ENCODE measurements at places on chromosomes 5 and 9.
A peak's percentile ranks its signal among the peaks of the same experiment; 100 is the strongest.

DNA sequence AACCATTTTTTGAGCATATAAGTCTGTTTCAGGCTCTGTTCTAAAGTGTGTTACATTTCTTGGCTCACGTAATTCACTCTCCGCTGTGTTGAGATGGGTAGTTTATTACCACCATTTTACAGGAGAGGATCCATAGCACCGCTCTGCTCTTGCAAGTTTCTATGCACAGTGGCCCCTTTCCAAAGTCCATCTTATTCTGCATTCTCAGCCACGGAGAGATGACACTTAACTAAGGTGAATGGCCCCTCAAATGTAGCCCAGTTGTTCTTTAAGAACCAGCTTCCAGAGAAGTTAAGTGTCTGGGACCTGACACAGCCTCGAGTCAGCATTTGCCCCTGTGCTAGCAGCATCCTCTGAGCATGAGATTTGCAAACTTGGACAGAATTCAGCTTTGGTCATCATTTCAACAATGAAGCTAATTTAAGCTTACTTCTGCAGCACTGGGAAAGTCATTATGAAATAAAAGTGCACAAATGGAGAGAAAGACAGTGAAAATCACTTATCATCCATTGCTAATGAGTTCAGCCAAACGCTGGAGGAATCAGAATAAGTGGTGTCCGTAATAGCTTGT, 61.9 kb downstream of the FAM78A start:
- no peak for DNase-seq

DNA sequence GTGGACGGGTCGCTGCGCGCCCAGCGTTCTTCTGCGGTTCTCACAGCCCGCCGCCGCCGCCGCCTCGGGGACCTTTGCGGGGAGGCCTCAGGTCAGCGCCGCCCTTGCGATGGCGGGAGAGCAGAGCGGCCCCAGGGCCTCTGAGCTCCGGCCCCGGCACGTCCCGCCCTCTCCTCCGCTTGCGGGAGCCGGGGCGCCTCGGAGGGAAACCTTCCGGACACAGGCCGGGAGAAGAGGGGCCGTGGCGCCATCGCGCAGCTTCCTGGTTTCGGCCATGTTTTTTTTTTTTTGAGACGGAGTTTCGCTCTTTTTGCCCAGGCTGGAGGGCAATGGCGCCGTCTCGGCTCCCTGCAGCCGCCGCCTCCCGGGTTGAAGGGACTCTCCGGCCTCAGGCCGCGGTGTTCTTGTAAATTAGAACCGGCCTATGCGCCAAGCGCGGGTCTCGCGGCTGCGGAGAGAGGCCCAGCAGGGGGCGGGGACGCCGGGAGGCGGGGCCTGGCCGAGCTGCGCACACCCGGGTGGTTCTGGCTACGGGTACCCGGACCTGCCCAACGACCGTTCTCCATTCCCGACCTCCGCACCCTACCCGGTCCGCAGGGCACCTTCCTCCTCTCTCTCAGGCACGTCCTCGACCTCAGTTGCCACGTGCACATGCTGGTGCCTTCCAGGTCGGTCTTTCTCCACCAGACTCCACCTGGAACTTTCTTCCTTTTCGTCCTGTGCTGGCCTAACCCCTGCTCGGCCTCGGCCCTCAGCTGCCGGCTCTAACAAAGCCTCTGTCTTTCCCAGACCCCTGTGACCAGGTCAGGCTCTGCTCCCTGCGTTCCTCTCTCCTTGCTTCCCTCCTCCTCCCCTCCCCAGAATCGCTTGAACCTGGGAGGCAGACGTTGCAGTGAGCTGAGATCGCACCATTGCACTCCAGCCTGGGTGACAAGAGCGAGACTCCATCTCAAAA, 28.8 kb upstream of the MGAT1 start:
- peak; percentile 42 for DNase-seq

- no peak for DNase-seq
Measured at GRCh38 chr5:147712019-147712418, 70.5 kb downstream of the JAKMIP2 start.

DNA sequence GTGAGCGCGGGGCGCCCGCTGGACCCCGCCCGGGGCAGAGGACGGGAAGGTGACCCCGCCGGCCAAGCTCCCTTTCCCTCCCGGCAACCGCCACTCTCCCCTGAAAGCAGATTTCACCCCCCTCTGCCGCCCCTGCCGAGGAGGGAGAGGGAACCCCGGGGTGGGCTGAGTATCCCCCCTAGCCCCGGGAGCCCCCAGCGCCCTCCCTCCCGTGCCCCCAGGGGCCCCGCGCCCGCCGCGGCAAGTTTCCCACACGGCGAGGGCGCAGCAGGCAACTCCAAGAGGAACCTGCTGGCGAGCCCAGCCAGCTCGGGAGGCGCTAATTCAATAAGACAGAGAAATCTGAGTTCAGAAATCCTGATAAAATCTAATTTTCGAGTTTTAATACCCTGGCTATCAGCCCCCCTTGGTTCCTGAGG, 1.6 kb downstream of the NTNG2 start:
- no peak for DNase-seq

- no peak for DNase-seq
Measured at GRCh38 chr9:7119612-7120011, 361.8 kb downstream of the KDM4C start.

- peak; percentile 34 for DNase-seq
Measured at GRCh38 chr9:34457266-34458012, 931 bp downstream of the FAM219A start.

DNA sequence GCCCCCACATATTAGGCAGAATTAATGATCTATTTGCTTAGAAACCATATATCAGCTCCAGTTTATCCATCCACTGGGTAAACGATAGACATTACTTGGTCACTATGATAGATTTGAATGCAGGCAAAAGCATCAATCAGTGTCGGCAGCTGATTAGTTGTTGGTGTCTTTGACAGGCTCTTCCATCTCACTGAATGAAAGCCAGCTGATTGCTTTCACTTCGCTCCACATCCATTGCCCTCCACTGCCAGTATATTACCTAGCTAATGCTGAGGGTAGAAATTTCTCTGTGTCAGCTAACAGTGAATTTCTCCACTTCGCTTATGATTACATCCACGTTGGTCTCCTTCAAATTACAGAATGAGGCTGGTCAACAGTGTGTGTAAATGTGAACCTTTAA, 821.3 kb upstream of the TYRP1 start:
- DNase-seq: peak; percentile 96

DNA sequence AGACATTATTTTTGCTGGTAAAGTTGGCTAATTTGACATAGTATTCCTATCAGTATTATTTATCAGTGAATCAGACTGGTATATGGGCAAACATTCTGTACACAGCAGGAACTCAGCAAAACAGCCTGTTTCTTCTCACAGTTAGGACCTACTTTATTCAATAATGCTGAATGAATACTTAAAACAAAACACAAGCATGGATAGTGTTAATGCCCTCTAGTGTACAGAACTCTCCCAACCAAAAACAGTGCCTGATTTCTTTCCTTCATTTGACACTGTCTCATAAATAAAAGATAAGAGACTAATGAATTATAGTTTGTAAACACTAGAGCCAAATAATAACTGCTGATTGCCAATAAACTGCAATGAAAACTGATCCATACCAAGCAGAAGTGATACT, 1113.3 kb downstream of the PTPRD start:
- DNase-seq: peak; percentile 11

DNA sequence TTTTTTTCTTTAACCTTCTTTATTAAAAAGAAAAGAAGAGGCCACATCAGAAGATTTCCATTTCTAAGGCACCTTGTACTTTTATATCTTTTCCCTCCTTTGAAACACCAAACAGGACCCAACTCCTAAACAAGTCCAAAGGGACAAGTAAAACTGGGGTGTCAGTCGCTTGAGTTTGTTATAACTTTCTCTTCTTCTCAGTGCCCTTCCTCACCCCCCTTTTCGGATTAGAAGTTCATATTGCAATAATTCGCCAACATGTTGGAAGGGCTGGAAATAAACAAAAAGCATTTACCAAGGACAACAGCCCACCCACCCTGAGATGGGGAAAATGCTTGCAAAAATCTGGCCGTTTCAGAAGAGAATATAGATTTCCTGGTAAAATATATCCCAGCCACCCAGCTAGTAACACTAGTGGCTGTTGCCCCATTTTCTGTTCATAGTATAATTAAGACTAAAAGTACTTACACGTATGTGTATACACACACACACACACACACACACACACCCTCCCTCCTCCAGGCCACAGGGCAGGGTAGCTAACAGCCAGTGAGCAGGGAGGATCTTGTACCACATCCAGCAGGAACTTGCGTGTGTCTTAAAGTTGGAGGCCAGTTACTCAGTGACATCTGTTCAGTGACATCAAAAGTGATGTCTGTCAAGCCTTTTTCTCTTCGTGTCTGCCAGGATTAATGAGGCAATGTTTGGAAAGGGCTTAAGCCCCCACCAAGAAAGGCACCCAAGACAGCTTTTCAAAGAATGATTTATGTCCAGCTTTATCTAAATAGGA, 149.1 kb upstream of the KLF4 start:
- DNase-seq: peak; percentile 84

- no peak for DNase-seq
Measured at GRCh38 chr5:83059341-83059740, 17.9 kb downstream of the TMEM167A start.

DNA sequence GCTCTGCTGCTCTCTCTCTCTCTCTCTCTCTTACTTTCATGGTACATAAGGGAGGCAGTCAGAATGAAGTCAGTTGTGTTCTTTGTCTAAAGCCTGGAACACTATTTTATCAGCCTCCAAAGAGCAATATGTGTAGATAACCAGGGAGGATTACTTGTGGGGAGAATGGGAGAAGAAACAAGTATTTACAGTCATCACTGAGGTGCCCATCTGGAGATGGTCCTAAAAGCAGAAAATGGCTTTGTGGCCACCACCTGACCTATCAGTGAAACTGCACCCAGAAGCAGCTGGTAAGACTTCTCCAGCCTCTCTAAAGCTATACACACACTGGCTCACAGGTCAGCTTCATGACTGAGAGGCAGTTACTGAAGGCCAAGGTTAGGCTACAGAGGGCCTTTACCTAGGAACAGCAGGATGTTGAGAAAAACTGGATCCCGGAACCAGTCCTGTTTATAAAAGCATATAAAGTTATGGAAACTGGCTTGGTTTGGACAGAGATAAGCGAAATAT, 75.1 kb downstream of the MRPS27 start:
- DNase-seq: no peak

- DNase-seq: no peak
Measured at GRCh38 chr9:404234-404633, 189.6 kb downstream of the DOCK8 start.

DNA sequence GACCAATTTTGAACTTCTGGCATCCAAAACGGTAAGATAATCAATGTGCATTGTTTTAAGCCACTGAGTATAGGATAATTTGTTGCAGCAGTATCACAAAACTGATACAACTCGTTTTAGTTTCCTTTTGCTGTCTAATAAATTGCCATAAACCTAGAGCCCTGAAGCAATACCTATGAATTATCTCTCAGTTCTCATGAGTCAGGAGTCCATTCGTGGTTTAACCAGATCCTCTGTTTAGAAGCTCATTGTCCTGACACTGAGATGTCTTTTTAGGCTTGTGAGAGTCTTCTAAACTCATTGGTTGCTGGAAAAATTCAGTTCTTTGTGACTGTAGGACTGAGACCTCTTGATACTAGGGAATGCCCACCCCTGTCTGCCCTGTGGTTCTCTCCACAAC, 262.9 kb downstream of the SEMA5A start:
- DNase-seq: no peak

- no peak for DNase-seq
Measured at GRCh38 chr5:74685979-74686631, 1.1 kb downstream of the HEXB start.

DNA sequence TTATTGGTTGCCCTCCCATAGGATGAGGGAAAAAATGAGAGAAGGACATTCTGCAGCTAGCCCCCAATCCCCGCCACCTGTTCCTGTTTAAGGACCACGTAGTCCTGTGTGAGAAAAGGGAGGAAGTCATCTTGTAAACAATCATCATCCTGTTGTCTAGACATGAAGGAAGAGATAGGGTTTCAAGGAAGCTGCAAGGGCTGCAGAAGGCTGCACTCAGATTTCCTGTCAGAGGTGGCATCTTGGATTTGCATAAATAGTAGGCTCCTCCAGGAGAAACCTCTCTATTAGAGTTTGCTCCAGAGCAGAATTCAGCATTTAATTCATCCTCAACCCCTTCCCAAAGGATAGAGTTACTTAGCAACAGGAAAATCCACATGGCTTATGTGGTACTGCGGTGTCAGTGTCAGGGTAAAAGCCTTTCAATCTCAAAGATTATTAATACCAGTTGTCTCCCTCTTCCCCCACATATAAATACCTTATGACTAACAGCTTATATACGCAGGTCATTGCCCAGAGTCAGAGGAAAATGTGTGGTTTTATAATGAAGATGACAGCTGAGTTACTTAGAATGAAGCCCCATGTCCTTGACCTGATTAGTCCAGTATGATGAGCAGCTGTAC, 4.6 kb upstream of the DNAJC18 start:
- DNase-seq: no peak

DNA sequence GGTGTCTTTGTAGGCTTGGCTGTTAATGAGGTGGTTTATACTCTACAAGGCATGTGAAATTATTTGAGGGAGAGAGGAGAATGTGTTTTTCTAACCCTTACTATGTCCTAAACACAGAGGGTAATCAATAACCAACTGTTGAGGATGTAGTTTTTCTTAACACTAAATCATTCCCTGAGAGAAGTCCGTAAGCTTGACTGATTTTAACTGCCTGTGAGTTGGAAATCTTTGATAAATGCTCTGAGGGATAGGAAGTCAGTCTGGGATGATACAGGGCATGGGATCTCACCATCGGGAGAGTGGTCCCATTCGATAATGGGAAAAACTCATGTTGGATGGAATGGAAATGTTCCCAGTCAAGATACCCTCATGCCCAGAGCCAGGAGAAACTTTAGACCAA, 249.6 kb downstream of the PDZD2 start:
- no peak for DNase-seq

DNA sequence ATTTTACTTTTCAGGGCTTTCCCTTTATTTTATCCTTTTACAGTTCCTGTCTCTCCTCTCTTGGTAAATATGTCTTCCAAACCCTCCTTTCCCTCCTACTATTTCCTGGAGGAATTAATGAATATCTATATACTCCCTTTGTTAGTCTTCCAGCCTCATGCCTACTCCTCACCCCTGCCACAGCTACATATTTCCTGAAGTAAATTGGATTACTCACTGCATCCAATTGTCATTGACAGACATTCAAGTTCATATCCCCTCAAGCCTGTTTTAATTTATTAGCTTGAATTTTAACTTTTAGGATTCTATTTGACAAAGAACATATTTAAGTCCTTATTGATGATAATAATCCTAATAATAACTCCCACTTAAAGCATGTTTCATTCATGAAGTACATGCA, 314.5 kb downstream of the TMEM161B start:
- DNase-seq: no peak

- no peak for DNase-seq
Measured at GRCh38 chr5:76277736-76278135, 125.3 kb upstream of the IQGAP2 start.

DNA sequence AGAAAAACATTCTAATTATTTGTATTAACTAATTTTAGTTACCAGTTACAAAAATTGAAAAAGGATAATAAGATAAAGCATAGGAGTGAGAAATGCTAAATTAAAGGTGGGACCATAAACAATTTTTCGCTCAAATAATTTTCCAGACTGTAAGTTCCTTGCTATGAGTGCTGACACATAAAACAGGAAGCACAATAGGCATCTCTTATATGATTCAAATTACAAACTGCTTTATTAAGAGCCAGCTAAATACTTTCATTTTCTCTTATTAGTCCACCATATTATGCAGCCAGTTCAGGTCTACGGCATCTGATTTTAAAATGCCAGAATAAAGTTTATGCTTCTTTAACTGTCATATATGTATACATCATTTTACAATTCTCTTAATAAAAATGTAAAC, 4.4 kb downstream of the RC3H2 start:
- no peak for DNase-seq

GRCh38 chr9:88007291-88007650, 32.9 kb upstream of the CDK20 start:
- DNase-seq: no peak

- DNase-seq: no peak
Measured at GRCh38 chr5:124231230-124231629, 515.2 kb downstream of the ZNF608 start.
